Thyroid gland (tissue), 4 donors: ENCODE measurements at places on chromosomes 3 and 15. TPM values are rescaled to one million over a fixed set of nuclear protein-coding genes. Genes with fewer than 3 reads are reported as not detected.
A peak's percentile ranks its signal among the peaks of the same experiment; 100 is the strongest.

DNA sequence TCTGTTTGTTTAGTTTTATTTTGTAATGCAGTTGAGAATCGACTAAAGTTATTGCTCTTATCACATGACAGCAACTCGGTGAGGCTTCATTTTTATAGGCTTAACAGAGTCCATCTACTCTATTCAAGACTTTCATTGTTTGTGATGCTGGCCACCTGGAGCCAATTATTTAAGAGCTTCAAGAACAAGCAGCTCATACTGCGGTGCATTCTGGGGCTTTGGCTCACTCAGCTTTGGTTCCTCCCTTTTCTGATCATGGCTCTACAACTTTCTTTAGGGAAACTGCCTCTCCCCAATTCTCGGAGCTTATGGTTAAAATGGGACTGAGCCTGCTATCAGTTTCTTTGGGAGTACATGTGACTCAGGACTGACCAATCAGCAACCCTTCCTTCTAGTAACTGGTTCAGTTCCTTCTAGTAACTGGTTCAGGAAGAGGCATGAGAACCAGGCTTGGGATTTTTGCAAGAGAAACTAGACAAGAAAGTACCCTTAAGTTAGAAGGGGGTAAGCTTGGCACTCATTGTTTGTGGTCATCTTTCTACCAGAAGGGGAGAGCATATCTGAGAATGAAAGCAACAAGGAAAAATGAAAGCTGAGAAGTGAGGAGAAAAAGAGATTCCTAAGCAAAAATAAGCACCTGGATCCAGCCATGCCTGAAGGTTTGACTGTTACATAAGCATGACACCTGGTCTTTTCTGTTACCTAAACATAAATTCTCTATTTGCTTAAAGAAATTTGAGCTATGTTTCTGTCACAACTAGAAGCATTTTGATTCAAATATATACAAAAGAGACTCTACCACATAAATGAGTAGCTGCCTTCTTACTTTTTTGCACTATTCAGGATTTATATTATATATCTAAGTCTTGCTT, 24.1 kb upstream of the ARHGEF3 start:
- H3K27ac ChIP-seq: no peak overlapping the region
- no peaks in the 10 kb centered on the region for H3K27me3 ChIP-seq
- no peak for DNase-seq

GRCh38 chr15:52158084-52158765, 33.0 kb downstream of the GNB5 start:
- no peak overlapping the region for H3K27ac ChIP-seq
- H3K4me3 ChIP-seq: no peak overlapping the region
- H3K27me3 ChIP-seq: no peaks in the 10 kb centered on the region
- no peak for DNase-seq
- no peaks in the 10 kb centered on the region for H3K4me1 ChIP-seq

DNA sequence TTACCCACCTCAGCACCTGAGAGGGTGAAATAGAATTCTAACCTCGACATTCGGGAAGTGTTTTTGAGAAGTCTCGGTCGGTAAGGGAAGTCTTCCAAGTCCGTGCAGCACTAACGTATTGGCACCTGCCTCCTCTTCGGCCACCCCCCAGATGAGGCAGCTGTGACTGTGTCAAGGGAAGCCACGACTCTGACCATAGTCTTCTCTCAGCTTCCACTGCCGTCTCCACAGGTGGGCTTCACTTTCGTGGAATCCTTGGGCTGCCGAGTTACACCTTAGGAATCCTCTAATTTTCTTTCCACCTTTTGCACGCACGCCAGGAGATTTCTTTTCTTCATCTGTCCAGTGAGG, 775 bp downstream of the CCNDBP1 start:
- H3K4me3 ChIP-seq: peak overlapping the region; percentile 53
- no peaks in the 10 kb centered on the region for H3K27me3 ChIP-seq
- peaks cover 8% of the 10 kb centered on the region for H3K4me1 ChIP-seq
- H3K27ac ChIP-seq: peak overlapping the region; percentile 93

DNA sequence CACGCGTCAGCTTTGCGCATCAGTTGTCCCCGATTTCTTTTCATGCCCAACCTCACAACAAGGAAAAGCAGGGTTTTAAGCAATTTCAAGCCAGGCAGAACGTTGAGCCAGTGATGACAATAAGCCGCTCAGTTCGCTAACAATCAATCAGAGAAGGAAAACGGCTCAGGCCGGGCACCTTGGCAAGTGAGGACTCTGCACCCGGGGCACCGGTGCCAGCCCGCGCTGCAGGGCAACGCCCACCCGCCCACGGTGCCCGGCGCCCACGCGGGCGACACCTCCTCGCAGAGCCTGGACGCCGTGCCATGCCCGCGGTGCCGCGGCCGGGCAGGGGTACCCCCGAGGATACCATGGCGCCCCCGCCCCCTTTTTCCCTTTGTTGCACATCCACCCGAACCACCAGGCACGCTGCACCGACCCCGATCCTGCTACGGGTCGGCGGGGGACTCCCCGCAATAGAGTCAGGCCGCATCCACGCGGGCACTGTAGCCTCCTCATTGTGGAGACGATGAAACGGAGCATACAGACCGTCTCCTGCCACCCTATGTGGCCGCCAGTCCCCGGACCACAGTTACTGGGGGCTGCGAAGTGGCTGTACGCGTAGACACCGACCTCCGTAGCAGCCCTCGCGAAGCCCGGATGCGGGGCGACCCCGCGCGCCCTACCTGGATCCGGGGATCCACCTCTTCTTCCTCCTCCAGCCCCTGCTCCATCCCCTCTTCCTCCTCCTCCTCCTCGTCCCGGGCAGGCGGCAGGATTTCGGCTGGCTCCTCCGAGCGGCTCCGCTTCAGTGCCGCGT, 581 bp downstream of the SH3BP5 start:
- peaks cover 41% of the 10 kb centered on the region for H3K4me1 ChIP-seq
- H3K4me3 ChIP-seq: peak overlapping the region; percentile 93
- peak overlapping the region; percentile 94 for H3K27ac ChIP-seq
- H3K36me3 ChIP-seq: no peaks in the 10 kb centered on the region
- no peaks in the 10 kb centered on the region for H3K27me3 ChIP-seq

- DNase-seq: peak; percentile 1
- H3K36me3 ChIP-seq: peaks cover 91% of the 10 kb centered on the region
- no peak overlapping the region for H3K4me3 ChIP-seq
Measured at GRCh38 chr3:48413611-48414010, 16.3 kb downstream of the PLXNB1 start.

DNA sequence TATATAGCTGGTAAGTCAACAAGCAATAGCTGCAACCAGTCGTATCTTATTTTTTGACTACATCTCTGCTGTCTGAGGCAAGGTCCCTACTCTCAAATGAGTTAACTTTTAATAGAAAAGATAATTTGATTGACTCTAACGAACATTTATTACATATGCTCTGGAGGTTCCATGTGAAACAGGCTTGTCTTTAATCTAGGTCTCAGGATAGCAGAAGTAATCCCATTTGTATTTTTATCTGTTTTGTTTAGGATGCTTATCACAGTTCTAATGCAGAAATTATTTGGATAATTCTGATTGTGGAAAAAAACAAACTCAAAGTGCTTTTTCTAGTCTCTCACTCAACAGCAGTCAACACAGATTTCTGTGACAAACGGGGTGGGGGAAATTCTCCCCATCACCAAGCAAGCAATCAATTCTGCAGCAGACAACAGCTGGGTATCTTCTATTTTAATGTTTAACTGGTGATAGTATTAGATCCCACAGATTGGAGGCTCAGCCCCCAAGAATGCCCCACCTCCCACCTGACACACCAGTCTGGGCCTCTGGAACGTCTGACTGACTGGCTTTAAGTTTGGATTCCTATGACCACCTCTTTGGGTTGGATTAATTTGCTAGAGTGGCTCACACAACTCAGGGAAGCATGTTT, 58.8 kb downstream of the ITPR1 start:
- H3K4me3 ChIP-seq: no peak overlapping the region
- H3K27ac ChIP-seq: no peak overlapping the region
- peaks cover 49% of the 10 kb centered on the region for H3K4me1 ChIP-seq
- H3K27me3 ChIP-seq: no peaks in the 10 kb centered on the region
- no peak for DNase-seq

DNA sequence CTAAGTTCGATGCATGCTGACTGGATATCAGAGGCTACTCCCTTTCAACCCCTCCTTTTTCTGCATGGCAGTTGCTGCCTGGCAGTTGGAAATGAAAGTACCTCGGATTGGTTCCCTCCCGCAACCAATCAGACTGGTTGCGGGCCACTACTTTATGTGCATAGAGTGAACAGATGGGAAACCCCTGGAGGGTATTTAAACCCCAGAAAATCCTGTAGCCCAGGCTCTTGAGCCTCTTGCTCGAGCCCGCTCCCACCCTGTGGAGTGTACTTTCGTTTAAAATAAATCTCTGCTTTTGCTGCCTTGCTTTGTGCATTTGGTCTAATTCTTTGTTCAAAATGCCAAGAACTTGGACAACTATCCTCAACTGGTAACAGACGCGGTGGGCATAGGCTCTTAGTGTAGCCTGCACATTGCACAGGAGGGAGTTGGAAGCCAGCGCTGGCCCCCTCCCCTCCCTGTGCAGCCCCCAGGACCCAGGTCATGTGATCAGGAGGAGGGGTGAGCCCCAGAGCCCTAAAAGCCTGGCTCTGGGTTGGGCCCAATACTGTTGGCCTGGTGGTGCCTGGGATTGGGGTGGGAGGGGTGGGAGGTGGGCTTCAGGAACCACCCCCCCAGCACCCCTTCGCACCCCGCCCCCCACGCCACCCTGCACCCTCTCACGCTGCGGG, 26.8 kb downstream of the RHCG start:
- H3K4me3 ChIP-seq: no peak overlapping the region
- H3K4me1 ChIP-seq: no peaks in the 10 kb centered on the region
- H3K27ac ChIP-seq: no peak overlapping the region
- peaks cover 7% of the 10 kb centered on the region for H3K27me3 ChIP-seq

GRCh38 chr3:17192995-17193394, 308.2 kb downstream of the PLCL2 start:
- DNase-seq: no peak
- no peaks in the 10 kb centered on the region for H3K27me3 ChIP-seq
- H3K4me1 ChIP-seq: no peaks in the 10 kb centered on the region
- H3K4me3 ChIP-seq: no peak overlapping the region

DNA sequence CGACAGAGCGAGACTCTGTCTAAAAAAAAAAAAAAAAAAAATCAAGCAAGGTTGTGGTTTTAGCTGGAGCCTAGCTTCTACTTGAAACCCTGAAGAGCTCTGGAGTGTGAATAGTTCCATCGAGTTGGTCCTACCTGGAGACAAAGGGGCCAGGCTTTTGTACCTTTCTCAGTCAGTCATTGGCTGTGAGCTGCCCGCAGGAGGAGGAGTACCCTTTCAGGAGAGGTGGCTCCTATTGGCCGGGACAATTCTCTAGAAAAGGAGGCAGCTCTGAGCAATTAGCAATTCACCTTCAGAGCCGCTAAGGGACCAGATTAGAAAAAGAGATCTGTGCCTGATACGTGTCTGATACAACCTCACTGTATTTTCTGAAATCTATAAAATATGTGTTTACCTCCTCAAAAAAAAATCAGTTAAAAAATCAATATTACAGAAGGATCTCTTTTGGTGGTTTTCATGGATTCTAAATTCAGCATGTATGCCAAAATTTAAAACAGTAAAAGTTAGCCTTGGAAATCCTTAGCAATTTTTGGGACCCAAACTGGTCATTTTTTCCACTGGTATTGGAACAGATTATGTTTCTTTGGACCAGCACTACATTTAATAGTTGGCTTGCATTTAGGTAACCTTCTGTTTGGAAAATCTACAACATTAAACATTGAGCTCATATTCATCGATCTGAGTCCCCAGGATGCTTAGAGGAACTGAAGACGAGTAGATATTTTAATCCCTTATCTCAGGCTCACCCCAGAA, 29.7 kb upstream of the PDCD6IP start:
- no peaks in the 10 kb centered on the region for H3K36me3 ChIP-seq
- H3K27me3 ChIP-seq: no peaks in the 10 kb centered on the region
- no peak overlapping the region for H3K27ac ChIP-seq
- no peaks in the 10 kb centered on the region for H3K4me1 ChIP-seq
- no peak overlapping the region for H3K4me3 ChIP-seq

GRCh38 chr3:24420224-24420623, 74.4 kb downstream of the THRB start:
- no peak for DNase-seq
- H3K4me3 ChIP-seq: no peak overlapping the region
- peaks cover 3% of the 10 kb centered on the region for H3K4me1 ChIP-seq
- H3K27ac ChIP-seq: no peak overlapping the region
- H3K27me3 ChIP-seq: no peaks in the 10 kb centered on the region
- H3K36me3 ChIP-seq: no peaks in the 10 kb centered on the region

CELSR3 gene
- 0.93 TPM for total RNA-seq

FGF12 gene
- total RNA-seq: 5.6 TPM
